ENCODE measurements at places on chromosomes 11 and 22.

DNA sequence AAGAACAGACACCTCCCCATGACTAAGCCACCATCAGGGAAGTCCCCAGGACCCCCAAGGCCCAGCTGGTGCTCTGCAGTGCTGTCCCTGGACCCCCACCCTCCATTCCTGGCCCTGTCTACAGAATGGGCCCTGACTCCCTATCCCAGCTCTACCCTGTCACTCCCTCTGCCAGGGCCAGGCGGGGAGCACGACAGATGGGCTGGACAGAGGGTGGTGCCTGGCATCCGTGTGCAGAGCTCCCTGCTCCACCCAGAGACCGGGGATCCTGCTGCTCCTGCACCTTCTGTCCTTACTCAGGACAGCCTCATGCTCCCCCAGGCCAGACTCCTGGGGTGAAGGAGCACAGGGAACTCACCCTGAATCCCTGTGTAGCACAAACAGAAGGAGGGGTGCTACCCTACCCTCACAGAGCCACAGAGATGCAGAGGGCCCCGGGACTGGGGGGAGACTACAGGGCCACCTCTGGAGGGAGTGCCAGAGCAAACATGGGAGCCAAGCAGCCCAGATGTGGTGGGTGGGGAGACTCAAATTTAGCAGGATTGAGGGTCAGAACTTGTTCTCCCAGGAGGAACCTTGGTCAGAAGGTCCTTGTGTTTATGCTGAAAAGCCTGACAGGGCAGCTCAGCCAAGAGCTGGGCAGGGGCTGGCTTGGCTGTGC lies 2.0 kb downstream of the ARVCF start:
- no peak for DNase-seq

GRCh38 chr11:7512525-7513233 lies 1.1 kb upstream of the PPFIBP2 start:
- DNase-seq, result peak; percentile 81

DNA sequence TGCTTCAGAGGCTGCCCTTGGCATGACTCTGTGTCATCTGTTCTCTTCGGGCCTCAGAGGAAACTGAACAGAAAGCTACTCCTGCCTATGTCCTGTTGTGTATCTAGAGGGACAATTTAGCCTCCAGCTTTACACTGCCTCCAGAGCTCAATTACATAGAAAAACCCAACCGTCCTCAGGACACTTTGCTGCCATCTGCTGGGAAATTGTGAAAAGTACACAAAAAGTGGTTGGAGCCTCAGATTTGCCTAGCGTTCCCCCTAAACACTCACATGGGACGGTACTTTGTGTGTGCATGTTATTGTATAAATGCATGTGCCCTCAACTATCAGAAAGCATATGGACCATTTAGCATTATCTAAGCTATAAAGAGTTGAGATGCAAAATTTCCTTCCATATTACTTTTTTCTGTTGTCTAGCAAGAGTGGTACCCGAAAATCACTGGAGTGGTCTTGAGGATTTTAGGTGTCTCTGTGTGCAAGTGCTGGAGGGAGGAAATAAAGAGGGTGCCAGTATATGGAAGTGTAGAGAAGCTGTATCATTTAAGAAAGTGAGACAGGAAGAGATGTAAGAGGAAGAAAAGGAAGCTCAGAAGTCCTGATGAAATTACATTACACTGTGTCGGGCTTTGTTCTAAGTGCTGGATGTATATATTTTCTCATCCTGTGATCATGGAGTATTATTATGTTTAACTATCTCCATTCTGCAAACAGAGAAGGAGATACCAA lies 8.7 kb upstream of the MS4A4E start:
- DNase-seq, result peak; percentile 30

GRCh38 chr11:1757861-1758610 lies 5.7 kb downstream of the CTSD start:
- DNase-seq, result no peak

- DNase-seq, result peak; percentile 59
Observed at GRCh38 chr11:2265396-2265795, 5.0 kb downstream of the ASCL2 start.

DNA sequence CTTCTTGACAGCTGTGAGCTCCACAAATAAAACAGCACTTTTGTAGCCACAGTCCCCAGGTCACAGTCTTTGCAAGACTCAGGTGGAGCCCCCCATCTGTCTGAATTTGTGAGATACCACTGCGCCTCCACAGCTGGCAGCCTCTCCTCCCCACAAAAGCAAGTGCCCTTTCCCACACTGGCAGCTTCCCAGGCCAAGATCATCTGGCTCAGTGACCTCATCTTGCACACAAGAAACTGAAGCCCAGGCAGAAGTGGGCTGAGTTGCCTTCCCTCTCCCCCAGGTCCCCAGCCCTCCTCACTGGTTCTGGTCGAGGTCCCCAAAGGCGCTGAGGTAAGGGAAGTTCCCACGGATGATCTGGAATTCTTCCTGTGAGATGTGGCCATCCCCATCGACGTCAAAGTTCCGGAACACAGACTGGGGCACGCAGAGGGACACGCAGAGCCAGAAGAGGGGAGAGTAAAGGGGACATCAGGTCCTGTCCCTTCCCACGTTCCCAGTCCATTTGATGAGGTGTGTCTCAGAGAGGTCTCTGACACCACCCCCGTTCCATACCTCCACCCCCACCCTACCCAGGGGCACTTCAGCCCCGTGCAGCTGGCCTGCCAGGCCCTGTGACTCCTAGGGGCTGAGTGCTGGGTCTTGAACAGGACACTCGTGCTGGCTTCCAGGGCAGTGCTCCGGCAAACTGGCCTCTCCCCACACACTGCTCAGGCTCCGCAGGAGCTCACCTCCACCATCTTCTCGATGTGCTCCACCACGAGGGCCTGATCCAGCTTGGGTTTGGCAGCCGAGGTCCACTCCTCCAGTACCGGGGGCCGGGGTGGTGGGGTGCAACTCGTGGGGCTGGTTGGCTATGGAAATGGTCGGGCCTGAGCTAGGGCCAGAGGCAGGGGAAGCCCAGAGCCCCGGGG lies 8.9 kb downstream of the RASGRP2 start:
- no peak for DNase-seq

DNA sequence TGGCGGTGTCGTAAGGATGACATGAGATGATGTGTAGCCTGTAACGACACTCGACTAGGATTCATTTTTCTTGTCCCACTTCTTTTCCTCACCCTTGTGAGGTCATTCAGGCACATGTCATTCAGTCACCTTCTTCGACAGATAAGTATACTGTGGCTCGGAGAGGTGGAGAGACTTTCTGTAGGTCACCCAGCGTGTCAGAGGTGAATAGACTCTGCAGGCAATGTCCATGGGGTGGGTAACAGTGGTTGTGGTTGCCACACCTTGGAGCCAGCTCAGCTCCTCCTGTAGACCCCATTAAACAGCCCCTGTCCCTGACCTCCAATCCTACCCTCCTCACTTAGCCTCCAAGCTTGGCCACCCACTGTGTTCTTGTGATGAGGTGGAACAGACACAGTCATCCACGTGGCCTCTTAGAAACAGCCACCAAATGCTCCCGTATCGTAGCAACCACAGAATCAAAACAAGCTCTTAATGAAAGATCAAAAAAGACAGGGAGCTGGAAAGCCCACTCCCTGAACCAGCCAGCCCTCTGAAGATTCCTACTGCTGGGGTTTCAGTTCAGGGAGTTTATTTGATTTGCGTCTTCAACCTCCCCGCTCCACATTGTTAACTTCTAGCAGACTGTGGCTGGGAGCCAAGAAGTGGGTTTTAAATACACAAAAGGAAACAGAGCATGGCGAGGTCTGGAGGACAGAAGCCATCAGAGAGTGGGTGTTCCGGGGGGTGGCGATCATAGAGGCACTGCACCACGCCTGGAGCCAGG lies 89.0 kb upstream of the GRK3 start:
- no peak for DNase-seq

GRCh38 chr11:69643646-69644045 lies 2.7 kb downstream of the CCND1 start:
- DNase-seq, result no peak

DNA sequence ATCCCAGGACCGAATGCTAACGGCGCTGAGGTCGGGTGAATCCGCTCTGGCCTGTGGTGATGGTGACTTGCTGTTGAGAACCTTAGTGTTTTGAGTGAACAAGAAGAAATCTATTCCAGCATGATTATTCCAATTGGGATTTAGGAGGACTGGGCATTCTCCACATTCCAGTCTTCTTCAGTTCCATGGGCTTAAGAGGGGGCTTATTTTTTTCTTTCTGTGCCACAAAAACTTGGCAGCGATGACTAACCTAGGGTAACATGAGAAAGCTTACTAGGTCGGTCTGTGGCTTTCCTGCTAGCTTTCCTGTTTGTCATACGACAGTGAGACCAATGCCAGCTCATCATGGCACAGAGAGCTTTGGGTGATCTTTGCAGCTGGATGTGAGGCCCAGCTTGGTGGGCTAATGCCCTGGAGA lies 62.9 kb upstream of the ATXN10 start:
- DNase-seq, result no peak

- DNase-seq, result no peak
Observed at GRCh38 chr11:114034956-114035355, 24.6 kb upstream of the ZBTB16 start.

DNA sequence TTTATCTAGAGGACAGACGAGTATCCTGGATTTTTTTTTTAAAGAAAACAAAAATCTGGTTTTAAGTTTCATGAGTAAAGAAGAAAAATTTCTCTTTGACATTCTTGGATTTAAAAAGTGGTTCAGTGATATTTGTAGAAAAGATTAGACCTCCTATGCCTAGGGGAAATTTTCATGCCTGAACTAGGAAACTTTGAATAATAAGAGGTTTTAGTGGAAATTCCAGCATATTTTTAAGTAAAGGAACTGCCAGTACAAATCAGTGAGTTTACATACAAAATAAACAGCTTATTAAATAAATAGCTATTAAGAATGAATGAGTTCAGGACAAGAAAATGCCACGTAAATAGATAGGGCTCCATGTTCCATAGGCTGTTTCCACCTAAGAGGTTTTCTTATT lies 17.5 kb downstream of the JAM3 start:
- DNase-seq, result no peak

DNA sequence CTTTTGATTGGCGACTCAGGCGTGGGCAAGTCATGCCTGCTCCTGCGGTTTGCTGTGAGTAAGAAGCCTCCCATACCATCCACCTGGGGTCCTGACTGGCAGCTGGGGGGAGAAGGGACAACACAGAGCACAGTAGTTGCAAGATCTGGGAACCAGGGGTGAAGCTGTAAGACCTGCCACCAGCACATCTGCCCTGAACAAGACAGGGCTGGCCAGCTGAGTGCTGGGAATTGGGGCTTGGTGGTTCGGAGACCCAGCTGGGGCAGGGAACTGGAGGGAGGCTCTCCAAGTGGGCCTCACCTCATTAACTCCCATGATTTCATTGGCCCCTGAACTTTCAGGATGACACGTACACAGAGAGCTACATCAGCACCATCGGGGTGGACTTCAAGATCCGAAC lies 3.4 kb downstream of the RAB1B start:
- DNase-seq, result no peak

DNA sequence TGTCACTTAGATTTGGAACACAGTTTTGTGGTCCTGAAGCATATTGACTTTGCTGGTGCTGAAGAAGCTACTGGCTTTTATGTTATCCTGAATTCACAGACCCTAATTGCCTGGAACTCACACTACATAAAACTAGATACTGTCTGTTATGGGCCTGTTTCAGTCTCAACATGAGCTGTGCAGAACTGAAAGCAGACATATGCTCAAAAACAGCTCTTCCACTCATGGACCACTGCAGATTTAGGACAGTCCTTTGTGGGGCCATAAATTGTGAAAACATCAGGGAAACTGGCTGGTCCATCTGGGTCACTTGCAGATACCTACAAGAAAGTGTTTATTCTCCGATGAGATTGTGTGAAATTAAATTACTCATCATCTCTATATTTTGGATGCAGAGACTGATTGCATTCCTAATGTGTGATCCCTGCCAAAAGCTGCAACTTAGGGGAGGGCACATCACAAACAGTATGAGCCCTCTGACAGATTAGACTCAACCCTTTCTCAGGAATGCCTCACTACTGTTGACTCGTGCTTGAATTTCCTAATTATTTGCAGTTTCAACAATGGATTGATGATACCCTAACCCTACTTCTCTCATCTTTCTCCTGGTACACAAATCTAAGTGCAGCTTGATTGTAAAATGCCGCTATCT lies 10.2 kb upstream of the CLNS1A start:
- DNase-seq, result no peak

GRCh38 chr11:112856591-112856990 lies 104.6 kb upstream of the NCAM1 start:
- no peak for DNase-seq

GRCh38 chr11:62433904-62434276 lies 15.1 kb downstream of the SCGB1A1 start:
- no peak for DNase-seq

- DNase-seq, result peak; percentile 19
Observed at GRCh38 chr22:21951931-21952465, 650 bp downstream of the PPM1F start.

Data from stimulated activated naive B cell treated with anti-CD40 and anti-IgM and Interleukin-4, amounts not matched to agents 10 μg/mL and 1 μg/mL and 100 μg/mL, for 72 hours (primary cell).